ENCODE measurements at places on chromosomes 1 and 21. TPM values are rescaled to one million over a fixed set of nuclear protein-coding genes. Genes with fewer than 3 reads are reported as not detected.
A peak's percentile ranks its signal among the peaks of the same experiment; 100 is the strongest.

COL9A2 gene
- total RNA-seq = 1.4 TPM

DNA sequence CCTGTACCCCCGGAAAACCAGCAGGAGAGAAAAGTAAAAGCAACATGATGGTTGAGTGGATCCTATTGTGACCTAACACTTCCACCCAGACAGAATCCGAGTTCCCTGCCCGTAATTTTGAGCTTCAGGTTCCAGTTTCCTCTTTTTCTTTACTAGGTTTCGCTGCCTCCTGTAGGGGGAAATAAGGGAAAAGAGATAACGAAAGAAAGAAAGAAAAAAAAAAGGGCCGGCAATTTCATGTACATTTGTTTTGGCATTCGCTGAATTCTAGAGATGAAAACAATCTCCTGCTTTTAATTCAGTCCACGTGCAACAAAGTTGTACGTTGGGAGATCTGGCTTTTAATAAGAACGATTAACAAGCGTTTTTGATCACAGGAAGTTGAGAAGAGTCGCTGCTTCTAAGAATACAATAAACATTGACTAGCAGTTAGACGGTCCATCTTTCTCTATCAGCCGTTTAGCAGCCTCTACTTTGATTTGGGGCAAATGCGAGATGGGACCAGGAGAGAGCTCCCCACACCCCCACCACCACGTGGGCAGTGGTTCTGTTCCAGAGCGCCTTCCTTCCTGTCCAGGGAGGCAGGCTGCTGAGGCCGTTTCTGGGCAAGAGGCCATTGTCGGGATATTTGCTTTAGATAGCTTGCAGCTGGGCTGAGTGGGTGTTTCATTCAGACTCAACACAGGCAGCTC, 155.9 kb upstream of the RUNX1 start:
- peaks cover 63% of the 10 kb centered on the region for H3K4me1 ChIP-seq
- peak overlapping the region; percentile 71 for H3K27ac ChIP-seq
- no peaks in the 10 kb centered on the region for H3K27me3 ChIP-seq
- peak overlapping the region; percentile 14 for H3K4me3 ChIP-seq

GRCh38 chr1:13775916-13776315, 75.9 kb downstream of the PRDM2 start:
- no peak overlapping the region for H3K4me3 ChIP-seq
- H3K27me3 ChIP-seq = no peaks in the 10 kb centered on the region
- no peak for DNase-seq
- no peaks in the 10 kb centered on the region for H3K36me3 ChIP-seq
- no peaks in the 10 kb centered on the region for H3K4me1 ChIP-seq
- no peak overlapping the region for H3K27ac ChIP-seq

GRCh38 chr21:33402001-33402979, 923 bp upstream of the IFNGR2 start:
- peak overlapping the region; percentile 96 for H3K27ac ChIP-seq
- H3K27me3 ChIP-seq = no peaks in the 10 kb centered on the region
- H3K4me3 ChIP-seq = peak overlapping the region; percentile 93
- H3K4me1 ChIP-seq = peaks cover 6% of the 10 kb centered on the region
- H3K36me3 ChIP-seq = no peaks in the 10 kb centered on the region

GRCh38 chr1:78334114-78334513, 156.7 kb upstream of the PTGFR start:
- H3K4me3 ChIP-seq = no peak overlapping the region
- H3K36me3 ChIP-seq = no peaks in the 10 kb centered on the region
- no peak for DNase-seq
- no peak overlapping the region for H3K27ac ChIP-seq
- H3K4me1 ChIP-seq = no peaks in the 10 kb centered on the region
- no peaks in the 10 kb centered on the region for H3K27me3 ChIP-seq

DNA sequence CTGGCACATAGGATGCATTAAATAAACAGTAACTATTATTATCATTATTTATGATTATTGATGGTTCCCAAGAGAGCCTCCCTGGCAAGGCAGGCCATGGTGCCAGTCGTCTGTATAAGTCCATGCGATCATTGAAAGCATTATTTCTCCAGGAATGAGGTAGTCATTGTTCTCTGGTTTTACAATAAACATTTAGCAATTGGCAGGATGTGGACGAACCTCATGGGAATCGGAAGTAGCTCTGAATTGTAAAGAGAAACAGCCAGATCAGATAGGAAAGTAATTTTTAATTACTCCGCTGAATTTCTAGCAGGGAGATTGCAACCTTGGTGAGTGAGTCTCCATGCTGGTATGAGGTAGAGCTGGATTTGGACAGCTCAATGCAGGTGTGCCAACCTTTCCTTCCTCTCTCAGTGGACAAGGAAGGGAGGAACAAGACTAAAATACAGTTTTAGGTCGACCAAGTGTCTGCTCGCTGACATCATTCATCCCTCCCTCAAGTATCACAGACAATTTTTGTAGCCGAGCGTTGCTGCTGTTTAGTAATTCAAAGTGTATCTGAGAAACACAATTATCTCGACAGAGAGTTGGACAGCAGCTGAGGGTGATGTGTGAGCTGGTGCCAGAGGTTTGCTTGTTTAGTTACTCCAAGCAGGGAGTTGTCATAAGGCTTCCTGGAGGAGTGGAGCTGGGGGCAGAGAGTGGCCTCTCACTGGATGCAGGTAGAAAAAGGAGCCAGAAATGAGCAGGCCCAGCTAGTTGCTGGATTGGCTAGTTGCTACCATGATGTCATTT, 250.8 kb downstream of the KCNJ6 start:
- peak overlapping the region; percentile 11 for H3K27ac ChIP-seq
- H3K27me3 ChIP-seq = no peaks in the 10 kb centered on the region
- no peaks in the 10 kb centered on the region for H3K4me1 ChIP-seq
- no peaks in the 10 kb centered on the region for H3K36me3 ChIP-seq

- H3K4me3 ChIP-seq = peak overlapping the region; percentile 92
- H3K27ac ChIP-seq = peak overlapping the region; percentile 99
- H3K36me3 ChIP-seq = no peaks in the 10 kb centered on the region
- DNase-seq = peak; percentile 23
Observed at GRCh38 chr1:225651872-225652728, 823 bp downstream of the ENAH start.

Measured in heart left ventricle (tissue), 16 donors.